ENCODE measurements at places on chromosomes 16 and 17. TPM values are rescaled to one million over a fixed set of nuclear protein-coding genes. Genes with fewer than 3 reads are reported as not detected.

GRCh38 chr17:67562005-67562404 is 155.7 kb upstream of the NOL11 start:
- DNase-seq = no peak

DNA sequence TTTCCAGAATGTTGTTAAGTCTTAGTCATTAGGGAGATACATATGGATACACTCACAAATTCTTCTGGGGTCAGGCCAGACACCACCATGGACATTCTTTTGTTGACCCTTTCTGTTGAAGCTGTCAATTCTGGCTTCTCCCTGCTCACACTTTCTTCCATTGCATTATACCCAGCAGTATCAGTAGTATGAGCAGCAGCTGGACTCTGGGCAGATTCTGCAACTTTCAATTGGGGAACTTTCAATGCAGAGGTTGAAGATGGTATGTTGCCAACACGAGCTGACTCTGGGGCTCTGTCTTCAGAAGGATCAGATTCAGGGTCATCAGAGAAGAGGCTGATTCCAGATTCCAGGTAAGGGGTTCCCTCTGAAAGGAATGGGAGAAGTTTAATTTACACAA is 45.8 kb downstream of the RND2 start:
- no peak for DNase-seq

GRCh38 chr17:57417956-57418355 is 161.6 kb downstream of the MSI2 start:
- DNase-seq = no peak

GRCh38 chr17:55986817-55987216 is 166.5 kb upstream of the ANKFN1 start:
- DNase-seq = no peak

GRCh38 chr17:80296221-80296620 is 35.6 kb downstream of the RNF213 start:
- DNase-seq = no peak

SEPTIN12 gene
- total RNA-seq = not detected

All from fibroblast of the aortic adventitia (primary cell).